Calu3 (cell line): ENCODE measurements at places on chromosomes 11 and 22.
A peak's percentile ranks its signal among the peaks of the same experiment; 100 is the strongest.

DNA sequence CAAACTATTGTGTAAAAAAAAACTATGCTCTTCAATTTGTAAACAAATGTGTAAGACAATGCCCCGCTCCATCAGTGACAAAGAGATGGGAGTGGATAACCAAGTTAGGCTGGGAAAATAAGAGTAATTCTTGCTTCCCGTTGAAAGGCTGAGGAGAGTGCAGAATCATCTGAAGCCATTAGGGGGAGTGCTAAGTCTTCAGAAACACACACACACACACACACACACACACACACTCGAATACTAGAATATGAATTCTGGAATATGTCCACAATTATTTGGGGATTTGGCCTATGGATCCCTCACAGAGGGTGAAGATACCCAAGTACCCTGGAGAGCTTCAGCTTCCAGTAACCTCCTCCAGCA, 27.8 kb upstream of the ROBO3 start:
- DNase-seq = peak; percentile 21

GRCh38 chr11:20669820-20670684, 666 bp downstream of the NELL1 start:
- DNase-seq = no peak

DNA sequence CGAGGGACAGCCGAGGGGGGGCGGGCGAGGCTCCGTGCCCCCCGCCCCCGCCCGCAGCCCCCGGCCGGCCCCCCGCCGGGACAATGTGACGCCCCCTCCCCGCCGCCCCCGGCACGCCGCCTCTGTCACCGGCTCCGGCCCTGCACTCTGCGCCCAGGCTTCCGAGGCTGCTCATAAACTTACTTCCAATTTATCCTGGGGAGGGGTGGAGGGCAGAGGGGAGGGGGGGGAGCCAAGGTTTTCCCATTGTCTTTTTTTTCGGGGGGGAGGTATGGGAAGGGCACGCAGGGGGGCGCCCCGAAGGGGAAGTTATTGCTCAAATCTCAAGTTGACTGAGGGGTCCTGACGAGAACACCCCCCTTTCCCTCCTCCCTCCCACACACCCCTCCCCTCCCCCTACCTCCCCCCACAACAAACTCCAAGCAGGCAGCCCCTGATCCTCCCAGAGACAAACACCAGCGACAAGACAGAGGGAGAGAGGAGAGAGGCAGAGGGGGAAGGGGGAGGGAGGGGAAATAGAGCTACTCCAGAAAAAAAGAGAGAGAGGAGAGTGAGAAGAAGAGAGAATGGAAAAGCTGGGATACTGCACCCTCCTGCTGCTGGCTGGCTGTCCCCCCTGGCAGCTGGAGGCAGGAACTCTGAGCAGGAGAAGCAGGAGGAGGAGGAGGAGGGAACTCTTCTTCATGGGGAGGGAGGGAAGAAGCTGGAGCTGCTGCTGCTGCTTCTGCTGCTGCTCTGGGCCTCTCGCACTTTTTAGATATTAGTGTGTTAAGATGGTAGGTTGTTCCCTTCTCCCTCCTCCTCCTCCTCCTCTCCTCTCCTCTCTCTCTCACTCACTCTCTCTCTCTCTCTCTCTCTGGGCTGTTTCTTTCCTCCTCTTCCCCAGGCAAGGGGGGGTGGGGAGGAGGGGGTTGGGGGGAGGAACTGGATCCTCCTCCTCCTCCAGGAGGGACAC, 631 bp downstream of the PHF21A start:
- DNase-seq = peak; percentile 38

GRCh38 chr11:5178046-5178837, 22.2 kb downstream of the OR51V1 start:
- no peak for DNase-seq
